ENCODE measurements at places on chromosomes 3 and 15. TPM values are rescaled to one million over a fixed set of nuclear protein-coding genes. Genes with fewer than 3 reads are reported as not detected.

- 0 out of 2 replicates have a peak, but pooled peaks cover 7% of the 10 kb centered on the region for H3K36me3 ChIP-seq
- peaks cover 8% of the 10 kb centered on the region for H3K4me1 ChIP-seq
Measured at GRCh38 chr3:14143271-14144225, 18.7 kb downstream of the TMEM43 start.

DNA sequence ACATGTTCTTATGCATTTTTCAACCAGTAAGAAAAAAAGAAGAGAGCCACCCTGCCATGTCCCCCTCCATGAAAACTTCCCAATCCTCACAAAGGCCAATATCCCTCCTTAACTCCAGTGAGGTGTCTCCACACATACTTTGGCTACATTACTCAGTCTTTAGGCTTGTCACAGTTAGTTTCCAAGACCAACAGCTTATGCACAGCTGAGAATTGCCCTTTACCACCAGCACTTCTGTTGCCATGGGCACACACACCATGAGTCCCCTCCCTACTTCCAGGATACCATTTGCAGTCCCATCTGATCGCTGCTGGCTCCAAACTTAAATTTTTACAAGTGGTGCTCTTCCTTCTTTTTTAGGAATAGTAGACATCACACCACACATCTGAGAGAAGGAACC, 150.3 kb upstream of the STRIT1 start:
- H3K4me1 ChIP-seq, result no peaks in the 10 kb centered on the region
- DNase-seq, result no peak
- H3K4me3 ChIP-seq, result no peak overlapping the region
- no peak overlapping the region for H3K27ac ChIP-seq
- no peaks in the 10 kb centered on the region for H3K27me3 ChIP-seq
- H3K36me3 ChIP-seq, result no peaks in the 10 kb centered on the region

DNA sequence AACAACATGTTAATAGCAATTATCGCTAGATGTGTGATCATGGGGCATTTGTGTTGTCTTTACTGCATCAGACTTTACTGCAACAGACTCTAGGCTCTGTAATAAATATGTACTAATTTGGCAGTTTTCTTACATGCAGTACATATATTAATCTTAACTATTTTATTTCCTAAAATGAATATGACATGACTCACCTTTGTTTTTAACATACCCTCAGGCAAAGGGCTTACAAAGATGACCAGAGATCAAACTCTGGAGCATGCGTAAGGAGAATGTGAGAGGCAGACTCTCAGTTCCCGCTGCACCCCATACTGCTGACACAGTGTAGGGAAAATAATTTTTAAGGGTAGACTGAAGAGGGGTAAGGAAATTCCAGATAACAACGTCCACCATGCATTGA, 7.2 kb upstream of the FAM174B start:
- no peaks in the 10 kb centered on the region for H3K36me3 ChIP-seq
- H3K4me3 ChIP-seq, result no peak overlapping the region
- no peaks in the 10 kb centered on the region for H3K27me3 ChIP-seq

GRCh38 chr3:181457190-181457589, 254.5 kb upstream of the SOX2 start:
- H3K27me3 ChIP-seq, result no peaks in the 10 kb centered on the region
- H3K27ac ChIP-seq, result no peak overlapping the region
- H3K4me3 ChIP-seq, result no peak overlapping the region
- H3K4me1 ChIP-seq, result no peaks in the 10 kb centered on the region
- DNase-seq, result no peak
- H3K36me3 ChIP-seq, result no peaks in the 10 kb centered on the region

DNA sequence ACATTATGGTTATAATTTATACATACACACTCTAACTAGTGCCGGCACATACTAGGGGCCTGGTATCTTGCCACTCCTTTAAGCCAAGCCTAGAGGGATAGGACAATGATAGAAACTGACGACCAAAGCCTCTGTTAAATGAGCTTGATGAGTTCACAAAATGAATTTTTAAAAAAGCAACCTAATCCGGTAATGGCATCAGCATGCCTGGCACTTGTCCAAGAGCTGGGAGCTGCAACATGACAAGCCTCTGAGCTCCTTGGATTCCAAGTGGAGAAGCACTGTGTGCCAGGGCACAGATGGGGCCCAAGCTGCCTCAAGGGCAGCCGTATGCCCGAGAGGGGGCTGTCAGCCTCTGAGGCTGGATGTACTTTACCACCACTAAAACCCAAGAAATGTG, 9.7 kb downstream of the ETV5 start:
- peaks cover 17% of the 10 kb centered on the region for H3K4me1 ChIP-seq
- no peak overlapping the region for H3K27ac ChIP-seq
- H3K27me3 ChIP-seq, result peaks cover 14% of the 10 kb centered on the region
- no peaks in the 10 kb centered on the region for H3K36me3 ChIP-seq
- no peak for DNase-seq

- no peaks in the 10 kb centered on the region for H3K36me3 ChIP-seq
- H3K4me1 ChIP-seq, result no peaks in the 10 kb centered on the region
- no peaks in the 10 kb centered on the region for H3K27me3 ChIP-seq
- no peak overlapping the region for H3K4me3 ChIP-seq
- H3K27ac ChIP-seq, result no peak overlapping the region
- no peak for DNase-seq
Measured at GRCh38 chr3:57279685-57280084, 12.8 kb downstream of the ASB14 start.

GRCh38 chr3:86949850-86950249, 41.1 kb downstream of the VGLL3 start:
- no peak for DNase-seq
- H3K4me3 ChIP-seq, result no peak overlapping the region
- H3K36me3 ChIP-seq, result no peaks in the 10 kb centered on the region

DNA sequence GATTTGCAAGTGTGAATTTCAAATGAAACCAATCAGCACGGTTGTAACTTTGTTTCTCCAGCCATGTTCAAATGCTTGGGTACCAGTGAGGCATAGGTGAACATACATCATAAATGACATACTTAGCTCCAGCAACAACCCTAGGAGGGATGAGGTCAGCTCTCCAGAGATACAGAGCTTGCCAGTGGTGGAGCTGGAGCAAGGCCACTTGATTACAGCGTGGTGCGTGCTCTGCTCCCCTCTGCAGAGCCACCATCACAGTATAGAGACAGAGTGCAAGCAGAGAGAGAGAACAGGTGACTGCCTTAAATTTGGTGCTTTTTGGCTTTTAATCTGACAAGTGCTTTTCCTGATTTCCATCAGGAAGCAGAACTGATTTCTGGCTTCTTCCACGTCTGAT, 275.1 kb downstream of the PDZRN3 start:
- H3K27ac ChIP-seq, result no peak overlapping the region
- no peaks in the 10 kb centered on the region for H3K27me3 ChIP-seq
- H3K4me1 ChIP-seq, result no peaks in the 10 kb centered on the region
- no peaks in the 10 kb centered on the region for H3K36me3 ChIP-seq

- H3K27me3 ChIP-seq, result no peaks in the 10 kb centered on the region
- no peaks in the 10 kb centered on the region for H3K4me1 ChIP-seq
- H3K27ac ChIP-seq, result no peak overlapping the region
- H3K36me3 ChIP-seq, result no peaks in the 10 kb centered on the region
- no peak for DNase-seq
- H3K4me3 ChIP-seq, result no peak overlapping the region
Measured at GRCh38 chr15:58190419-58190818, 52.2 kb downstream of the AQP9 start.

- no peak for DNase-seq
- H3K27me3 ChIP-seq, result no peaks in the 10 kb centered on the region
- H3K4me3 ChIP-seq, result no peak overlapping the region
- no peak overlapping the region for H3K27ac ChIP-seq
Measured at GRCh38 chr15:101807345-101807945, 4.1 kb downstream of the OR4F6 start.

GRCh38 chr3:52352566-52352965, 36.4 kb downstream of the DNAH1 start:
- no peaks in the 10 kb centered on the region for H3K27me3 ChIP-seq
- no peak overlapping the region for H3K4me3 ChIP-seq
- H3K36me3 ChIP-seq, result no peaks in the 10 kb centered on the region

- no peaks in the 10 kb centered on the region for H3K4me1 ChIP-seq
- no peaks in the 10 kb centered on the region for H3K36me3 ChIP-seq
- H3K27me3 ChIP-seq, result no peaks in the 10 kb centered on the region
- H3K4me3 ChIP-seq, result no peak overlapping the region
- H3K27ac ChIP-seq, result no peak overlapping the region
Measured at GRCh38 chr3:146313031-146313745, 62.3 kb upstream of the PLSCR4 start.

The IGDCC3 gene
- 45.7 TPM for total RNA-seq

The CSPG5 gene
- 7.4 TPM for total RNA-seq

The GUCA1C gene
- not detected for total RNA-seq

The SLC9C1 gene
- total RNA-seq, result 0.24 TPM

The ADAMTSL3 gene
- total RNA-seq, result 1.4 TPM

The CYP1A2 gene
- not detected for total RNA-seq

The ISLR gene
- total RNA-seq, result 0.35 TPM
